CD8-positive, alpha-beta T cell (primary cell): ENCODE measurements at places on chromosomes 5 and 9.

DNA sequence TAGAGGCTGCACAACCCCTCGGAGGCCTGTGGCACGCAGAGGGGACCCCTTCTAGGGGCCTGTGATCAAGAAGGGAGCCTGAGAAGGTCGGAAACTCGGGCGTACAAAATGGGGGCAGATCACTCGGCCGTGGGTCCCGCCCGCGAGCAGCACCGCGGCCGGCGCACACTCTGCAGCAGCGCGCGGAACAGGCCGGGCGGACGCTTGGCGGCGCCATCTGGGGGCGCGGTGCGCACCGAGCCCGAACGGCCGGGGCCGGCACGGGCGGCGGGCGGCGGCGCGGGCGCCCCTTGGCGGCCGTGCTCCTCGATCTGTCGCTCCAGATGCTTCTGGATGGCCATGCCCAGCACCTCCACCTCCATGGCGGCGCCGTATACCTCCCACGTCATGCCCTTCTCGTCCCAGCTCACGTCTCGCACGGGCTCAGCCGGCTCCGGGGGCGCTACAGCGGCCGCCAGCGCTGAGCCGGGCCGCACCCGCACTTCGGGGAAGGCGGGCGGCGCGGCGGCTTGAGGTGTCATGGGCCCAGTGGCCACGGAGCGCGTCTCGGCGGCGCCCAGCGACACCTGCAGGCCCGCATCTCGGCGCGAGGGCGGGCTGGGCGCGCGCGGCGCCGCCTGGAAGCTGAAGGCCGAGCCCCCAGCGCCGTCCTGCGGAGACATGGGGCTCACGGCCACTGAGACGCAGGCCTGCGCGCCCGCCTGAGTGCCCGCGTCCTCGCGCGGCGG is 13.1 kb downstream of the GPRIN1 start:
- DNase-seq = peak; percentile 61

GRCh38 chr5:141560725-141561483 is 57.9 kb downstream of the DIAPH1 start:
- no peak for DNase-seq

DNA sequence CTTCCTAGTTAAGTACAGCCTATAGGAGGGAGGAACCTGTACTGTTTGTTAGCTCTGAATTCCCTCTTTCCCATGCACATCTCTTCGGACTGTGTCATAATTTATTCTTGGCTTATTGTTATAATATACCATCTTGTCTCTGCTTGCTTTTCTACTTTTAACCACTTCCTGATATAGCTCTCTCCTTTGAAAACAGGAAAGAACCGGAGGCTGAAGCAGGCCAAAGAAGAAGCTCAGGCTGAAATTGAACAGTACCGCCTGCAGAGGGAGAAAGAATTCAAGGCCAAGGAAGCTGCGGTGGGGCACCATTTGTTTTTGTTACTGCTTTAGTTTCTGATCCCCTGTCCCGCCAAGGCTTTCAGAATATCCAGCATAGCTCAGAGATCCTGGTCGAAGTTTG is 4.8 kb downstream of the ATP6V1G1 start:
- DNase-seq = peak; percentile 88

GRCh38 chr5:66653325-66653724 is 57.1 kb downstream of the MAST4 start:
- DNase-seq = no peak

DNA sequence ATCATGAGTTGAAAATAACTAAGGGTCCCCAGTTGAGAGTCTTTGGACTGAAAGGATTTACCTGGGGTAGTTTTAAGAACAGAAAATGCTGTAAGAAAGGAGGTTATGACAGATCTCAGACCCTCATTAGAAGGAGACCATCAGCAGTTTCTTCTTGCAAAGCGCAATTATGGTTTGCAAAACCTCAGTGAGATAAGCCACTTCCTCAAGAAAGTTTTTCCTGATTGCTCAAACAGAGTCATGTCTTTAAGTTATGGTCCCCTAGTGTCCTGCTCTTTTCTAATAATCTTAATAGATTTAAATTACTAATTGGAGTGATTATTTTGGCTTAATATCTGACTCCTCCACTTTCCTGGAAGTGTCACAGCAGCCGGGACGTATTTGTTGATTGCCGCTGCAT is 293.2 kb upstream of the KLF4 start:
- no peak for DNase-seq

DNA sequence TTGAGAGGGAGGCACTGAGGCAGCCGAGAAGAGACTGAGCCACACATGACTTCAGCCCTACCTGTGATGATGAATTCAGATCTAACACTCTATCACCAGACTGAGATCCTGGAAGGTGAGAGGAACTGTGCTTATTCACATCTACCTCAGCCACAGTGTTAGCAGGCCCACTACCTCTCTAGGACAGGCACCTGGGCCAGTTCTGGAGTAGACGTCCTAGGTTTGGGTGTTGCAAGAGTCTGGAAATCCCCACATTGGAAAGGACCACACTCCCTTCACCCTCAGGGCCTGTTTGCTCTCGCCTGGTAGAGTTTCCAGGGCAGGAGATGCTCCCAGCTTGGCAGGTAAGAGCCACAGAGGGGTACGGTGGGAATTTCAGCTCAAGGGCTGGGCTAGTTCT is 113.8 kb upstream of the CCL21 start:
- DNase-seq = no peak

- no peak for DNase-seq
Measured at GRCh38 chr5:98899456-98899855, 29.4 kb downstream of the CHD1 start.

DNA sequence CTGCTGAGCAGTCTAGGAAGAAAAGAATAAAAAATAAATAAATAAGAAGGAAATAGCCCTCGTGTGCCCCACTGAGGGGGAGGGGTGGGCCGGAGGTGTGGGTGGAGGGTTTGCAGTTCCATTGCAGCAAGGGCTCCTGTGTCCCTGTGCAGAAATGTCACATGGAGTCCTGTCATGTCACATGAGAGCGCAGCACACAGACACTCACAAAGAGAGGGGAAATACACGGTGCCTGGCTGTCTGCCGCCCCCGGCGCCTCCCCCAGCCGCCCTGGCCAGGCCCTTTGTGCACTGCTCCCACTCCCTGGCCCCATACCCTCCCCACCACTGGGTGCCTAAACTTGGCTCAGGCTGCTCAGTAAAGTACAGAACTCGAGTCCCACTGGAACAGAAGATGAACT is 55.6 kb upstream of the SPTLC1 start:
- DNase-seq = no peak

- no peak for DNase-seq
Measured at GRCh38 chr9:134059188-134059641, 8.6 kb downstream of the BRD3 start.

DNA sequence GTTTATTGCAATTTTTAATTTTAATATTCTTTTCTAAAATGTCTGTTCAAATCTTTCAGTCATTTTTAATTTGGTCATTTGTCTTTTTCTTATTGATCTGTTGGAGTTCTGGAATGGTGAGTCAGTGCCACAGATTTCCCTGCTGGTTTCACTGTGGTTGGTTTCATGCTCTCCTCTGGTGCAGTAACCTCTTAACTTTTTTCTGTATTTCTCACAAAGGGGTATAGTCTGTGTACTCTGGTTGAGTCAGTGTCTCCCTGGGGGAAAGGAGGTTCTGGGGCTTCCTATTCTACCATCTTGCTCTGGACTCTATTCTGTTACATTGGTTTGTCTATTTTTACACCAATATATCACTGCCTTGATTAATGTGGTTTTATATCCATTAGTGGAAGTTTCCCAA is 178.8 kb downstream of the CSNK1G3 start:
- DNase-seq = no peak

DNA sequence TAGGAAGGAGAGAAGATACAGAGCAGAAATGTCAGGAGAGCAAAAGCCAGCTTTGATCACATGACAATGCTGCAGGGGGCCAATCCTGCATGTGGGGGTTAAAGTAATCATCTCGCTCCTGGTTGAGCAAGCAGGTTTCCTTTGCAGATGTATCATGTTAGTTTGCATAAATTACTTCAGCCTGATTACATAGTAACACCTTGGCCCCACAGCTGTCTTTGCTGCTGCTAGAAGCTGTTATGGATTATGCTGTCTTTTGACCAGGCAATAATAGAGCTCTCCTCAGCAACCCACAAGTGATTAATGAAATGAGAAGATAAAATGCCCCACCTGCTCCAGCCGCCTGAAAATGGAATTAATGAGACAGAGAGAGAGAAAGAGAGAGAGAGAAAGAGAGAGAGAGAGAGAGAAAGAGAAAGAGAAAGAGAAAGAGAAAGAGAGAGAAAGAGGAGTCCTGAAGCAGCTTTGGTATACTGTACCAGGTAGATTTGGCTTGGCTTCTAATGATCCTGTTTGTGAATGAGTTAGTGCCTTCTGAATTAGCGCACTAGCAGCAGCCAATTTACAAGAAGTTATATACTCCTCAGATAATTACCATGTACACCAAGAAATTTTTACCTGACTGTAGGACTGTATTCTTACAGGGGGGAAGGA is 174.3 kb upstream of the RORB start:
- DNase-seq = no peak

DNA sequence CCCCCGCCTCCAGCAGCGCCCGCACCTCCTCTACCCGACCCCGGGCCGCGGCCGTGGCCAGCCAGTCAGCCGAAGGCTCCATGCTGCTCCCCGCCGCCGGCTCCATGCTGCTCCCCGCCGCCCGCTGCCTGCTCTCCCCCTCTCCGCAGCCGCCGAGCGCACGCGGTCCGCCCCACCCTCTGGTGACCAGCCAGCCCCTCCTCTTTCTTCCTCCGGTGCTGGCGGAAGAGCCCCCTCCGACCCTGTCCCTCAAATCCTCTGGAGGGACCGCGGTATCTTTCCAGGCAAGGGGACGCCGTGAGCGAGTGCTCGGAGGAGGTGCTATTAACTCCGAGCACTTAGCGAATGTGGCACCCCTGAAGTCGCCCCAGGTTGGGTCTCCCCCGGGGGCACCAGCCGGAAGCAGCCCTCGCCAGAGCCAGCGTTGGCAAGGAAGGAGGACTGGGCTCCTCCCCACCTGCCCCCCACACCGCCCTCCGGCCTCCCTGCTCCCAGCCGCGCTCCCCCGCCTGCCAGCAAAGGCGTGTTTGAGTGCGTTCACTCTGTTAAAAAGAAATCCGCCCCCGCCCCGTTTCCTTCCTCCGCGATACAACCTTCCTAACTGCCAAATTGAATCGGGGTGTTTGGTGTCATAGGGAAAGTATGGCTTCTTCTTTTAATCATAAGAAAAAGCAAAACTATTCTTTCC is 19.3 kb downstream of the CDKN2A start:
- peak; percentile 27 for DNase-seq

DNA sequence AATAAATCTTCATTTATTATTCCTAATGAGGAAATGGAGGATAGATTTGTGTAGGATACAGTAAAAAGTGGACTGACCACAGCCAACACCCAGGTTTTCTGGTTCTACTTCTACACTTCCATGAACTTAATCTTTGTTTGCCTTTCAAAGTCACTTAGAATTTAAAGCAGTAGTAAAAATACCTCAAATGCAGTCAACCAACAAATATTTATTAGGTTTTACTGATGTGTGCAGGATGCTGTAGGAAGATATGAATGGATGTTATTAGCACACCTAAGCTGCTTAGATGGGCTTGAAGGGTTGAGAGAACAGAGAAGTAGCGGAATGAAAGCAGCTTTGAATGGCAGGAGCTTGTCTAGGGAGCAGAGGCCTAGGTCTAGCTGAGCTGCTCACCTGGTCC is 201.1 kb downstream of the PALM2AKAP2 start:
- no peak for DNase-seq

GRCh38 chr5:80705216-80705769 is 50.5 kb upstream of the DHFR start:
- DNase-seq = no peak

GRCh38 chr5:144582066-144582465 is 411.4 kb downstream of the KCTD16 start:
- no peak for DNase-seq

- no peak for DNase-seq
Measured at GRCh38 chr5:33688526-33688925, 203.3 kb downstream of the ADAMTS12 start.

GRCh38 chr5:80125962-80126480 is 90.9 kb downstream of the THBS4 start:
- DNase-seq = no peak

GRCh38 chr5:110386782-110387181 is 339.7 kb downstream of the TMEM232 start:
- DNase-seq = no peak

DNA sequence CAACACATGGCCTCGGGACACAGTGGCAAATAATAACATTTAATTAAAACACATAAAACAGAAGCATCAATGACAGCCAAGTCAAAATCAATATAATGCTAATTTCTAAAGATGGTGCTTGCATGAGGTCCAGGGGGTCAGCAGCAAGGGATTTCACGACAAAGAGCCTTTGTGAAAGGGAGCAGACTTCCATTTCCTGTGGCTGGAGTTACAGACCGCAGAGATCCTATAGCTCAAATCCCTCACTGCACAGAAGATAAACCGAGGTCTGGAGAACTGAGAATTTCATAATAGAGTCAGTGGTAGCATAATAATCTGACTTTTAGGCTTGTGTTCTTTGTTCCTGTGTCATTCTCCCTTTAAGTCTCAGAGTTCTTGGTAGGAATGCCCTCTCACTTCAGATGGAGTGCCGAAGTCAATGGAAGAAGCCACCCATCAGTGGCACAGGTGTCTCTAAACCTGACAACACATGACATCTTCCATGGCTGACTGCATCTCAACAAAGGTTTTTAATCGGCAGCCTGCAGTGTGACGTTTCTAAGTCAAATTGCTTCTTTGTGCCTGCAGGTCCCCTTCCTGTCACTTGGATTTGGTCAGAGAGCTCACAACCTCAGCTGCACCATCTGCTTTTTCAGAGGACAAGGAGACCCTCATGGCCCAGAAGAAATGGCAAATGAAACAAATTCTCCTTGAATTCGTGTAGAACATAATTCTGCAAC is 67.4 kb downstream of the CARTPT start:
- DNase-seq = no peak

GRCh38 chr5:123422433-123423277 is 548 bp downstream of the CEP120 start:
- no peak for DNase-seq

DNA sequence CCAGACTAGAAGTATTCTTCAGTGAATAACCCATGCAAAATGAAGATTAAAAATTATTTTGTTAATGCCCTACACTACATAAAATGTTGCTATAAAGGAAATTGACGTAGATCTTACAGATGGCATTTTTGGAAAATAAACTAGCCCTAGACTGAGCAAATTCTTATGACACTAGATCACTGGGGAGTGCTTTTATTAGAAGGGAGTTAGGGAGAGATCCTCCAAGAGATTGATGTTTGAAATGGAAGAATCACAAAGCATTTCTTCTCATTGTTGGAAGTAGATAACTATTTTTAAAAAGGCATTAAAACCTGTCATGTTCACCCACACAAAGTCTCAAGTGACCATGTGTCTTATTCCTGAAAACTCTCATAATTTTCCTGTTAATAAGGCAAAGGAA is 351.1 kb upstream of the TLE4 start:
- no peak for DNase-seq

GRCh38 chr9:137366445-137366810 is 56.5 kb downstream of the EXD3 start:
- no peak for DNase-seq
